ENCODE measurements at places on chromosomes 6 and 20.

GRCh38 chr6:139010674-139011073 lies 17.9 kb upstream of the ABRACL start:
- no peak for DNase-seq

- no peak for DNase-seq
Observed at GRCh38 chr6:71334768-71335167, 46.2 kb downstream of the OGFRL1 start.

- DNase-seq: no peak
Observed at GRCh38 chr6:7650878-7651277, 60.9 kb downstream of the SNRNP48 start.

DNA sequence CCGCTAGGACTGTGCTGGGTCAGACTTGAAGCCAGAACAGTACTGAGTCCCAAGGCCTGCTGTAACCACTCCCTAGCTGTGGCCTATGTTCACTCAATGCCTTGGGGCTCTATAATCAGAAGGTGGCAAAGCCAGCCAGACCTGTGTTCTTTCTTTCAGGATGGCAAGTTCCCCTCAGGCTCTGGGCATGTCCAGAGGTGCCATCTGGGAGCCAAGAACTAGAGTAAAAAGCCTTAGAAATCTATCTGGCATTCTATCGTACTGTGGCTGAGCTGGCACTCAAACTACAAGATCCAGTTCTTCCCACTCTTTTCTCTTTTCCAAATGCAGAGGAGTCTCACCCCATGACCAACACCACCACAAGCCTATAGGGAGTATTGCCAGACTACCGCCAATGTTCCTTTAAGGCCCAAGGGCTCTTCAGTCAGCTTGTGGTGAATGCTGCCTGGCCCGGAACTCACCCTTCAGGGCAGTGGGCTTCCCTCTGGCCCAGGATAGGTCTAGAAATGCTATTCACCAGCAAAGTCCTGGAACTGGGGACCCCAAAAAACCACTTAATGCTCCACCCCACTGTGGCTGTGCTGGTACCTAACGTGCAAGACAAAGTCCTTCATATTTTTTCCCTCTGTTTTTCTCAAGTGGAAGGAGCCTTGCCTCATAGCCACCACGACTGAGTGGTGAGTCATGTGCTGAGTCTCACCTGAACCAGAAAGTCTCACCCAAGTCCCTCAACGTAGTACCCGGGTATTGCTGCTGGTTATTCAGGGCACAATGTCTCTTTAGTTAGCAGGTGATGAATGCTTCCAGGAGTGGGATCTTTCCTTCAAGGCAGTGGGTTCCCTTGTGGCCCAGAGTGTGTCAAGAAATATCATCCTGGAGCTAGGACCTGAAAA lies 8.6 kb upstream of the SIRPB2 start:
- DNase-seq: no peak

GRCh38 chr6:149782337-149782736 lies 32.8 kb downstream of the PCMT1 start:
- no peak for DNase-seq

GRCh38 chr6:163173741-163174140 lies 240.8 kb upstream of the QKI start:
- DNase-seq: no peak
